ENCODE measurements at places on chromosomes 1 and 21. TPM values are rescaled to one million over a fixed set of nuclear protein-coding genes. Genes with fewer than 3 reads are reported as not detected.

SDHB gene
- 79.8 TPM for total RNA-seq

LRRC38 gene
- not detected for total RNA-seq

GRCh38 chr1:42433369-42433768 is 22.5 kb downstream of the ZMYND12 start:
- no peak for DNase-seq

RPTN gene
- not detected for total RNA-seq

GRCh38 chr1:113452921-113453770 is 62.8 kb downstream of the MAGI3 start:
- no peak for DNase-seq

DNA sequence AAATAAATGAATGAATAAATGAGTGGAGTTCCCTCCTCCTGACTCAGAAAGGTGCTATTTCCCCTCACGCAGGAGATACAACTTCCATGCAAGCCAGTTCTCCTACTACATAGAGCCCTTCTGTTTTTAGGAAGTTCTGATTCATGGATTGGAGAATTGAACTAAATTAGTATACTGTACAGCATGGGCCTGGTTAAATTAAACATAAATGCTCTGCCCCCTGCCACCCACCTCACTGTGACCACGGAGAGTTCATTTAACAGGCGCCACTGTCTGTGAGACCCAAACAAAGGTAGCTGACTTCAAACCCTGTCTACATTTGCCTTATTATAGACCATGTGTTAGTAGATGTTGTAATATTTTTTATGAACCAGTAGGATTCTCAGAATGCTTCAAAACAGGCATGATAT is 9.1 kb upstream of the IRF2BP2 start:
- no peak for DNase-seq

NTNG1 gene
- 9.6 TPM for total RNA-seq

GRCh38 chr1:11044086-11044848 is 2.8 kb downstream of the MASP2 start:
- no peak for DNase-seq

DNA sequence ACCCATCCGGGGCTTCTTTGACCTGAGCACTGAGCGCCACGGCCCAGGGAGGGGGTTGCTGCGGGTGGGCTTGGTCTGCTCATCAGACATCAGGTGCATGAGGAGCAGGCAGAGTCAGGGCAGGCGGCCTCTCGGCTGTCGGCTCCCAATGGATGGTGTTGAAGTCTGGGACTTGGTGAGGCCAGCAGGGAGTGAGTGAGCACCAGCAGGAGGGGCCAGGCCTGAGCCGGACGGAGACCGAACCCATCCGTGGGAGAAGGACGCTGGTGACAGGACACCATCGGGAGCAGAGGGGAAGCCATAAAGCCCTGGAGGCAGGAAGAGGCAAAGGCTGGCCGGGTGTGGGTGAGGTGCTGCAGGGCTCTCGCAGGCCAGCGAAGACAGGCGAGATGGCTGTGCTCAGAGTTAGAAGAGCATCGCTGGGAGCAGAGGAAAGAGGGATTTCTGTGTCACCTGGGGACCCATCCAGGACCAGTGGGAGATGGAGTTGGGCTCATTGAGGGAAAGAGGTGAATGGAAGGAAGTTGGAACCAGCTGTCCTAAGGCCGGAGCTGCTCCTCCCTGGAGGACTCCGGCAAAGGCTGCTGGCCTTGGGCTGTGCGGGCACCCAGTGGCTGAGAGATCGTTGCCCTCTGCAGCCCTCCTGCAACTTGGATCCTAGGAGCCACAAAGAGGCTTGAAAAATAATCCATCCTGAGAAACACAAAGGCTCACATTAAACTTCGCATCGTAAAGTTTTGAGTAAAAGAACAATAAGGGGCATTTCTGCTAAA is 49.9 kb downstream of the PDE9A start:
- no peak for DNase-seq

- DNase-seq = no peak
These were observed 6.0 kb downstream of the CCDC24 start for GRCh38 chr1:43997295-43997999.

CR1L gene
- 1.3 TPM for total RNA-seq

- no peak for DNase-seq
These were observed 17.6 kb upstream of the CCSAP start for GRCh38 chr1:229360420-229360819.
